ENCODE measurements at places on chromosomes 12 and 14. TPM values are rescaled to one million over a fixed set of nuclear protein-coding genes. Genes with fewer than 3 reads are reported as not detected.

BDKRB2 gene
- total RNA-seq: 0.13 TPM

POTEM gene
- not detected for total RNA-seq

BCL7A gene
- 12.7 TPM for total RNA-seq

IRAK3 gene
- 2.2 TPM for total RNA-seq

GRCh38 chr12:103640410-103640809 lies 53.3 kb downstream of the STAB2 start:
- DNase-seq: no peak

DNA sequence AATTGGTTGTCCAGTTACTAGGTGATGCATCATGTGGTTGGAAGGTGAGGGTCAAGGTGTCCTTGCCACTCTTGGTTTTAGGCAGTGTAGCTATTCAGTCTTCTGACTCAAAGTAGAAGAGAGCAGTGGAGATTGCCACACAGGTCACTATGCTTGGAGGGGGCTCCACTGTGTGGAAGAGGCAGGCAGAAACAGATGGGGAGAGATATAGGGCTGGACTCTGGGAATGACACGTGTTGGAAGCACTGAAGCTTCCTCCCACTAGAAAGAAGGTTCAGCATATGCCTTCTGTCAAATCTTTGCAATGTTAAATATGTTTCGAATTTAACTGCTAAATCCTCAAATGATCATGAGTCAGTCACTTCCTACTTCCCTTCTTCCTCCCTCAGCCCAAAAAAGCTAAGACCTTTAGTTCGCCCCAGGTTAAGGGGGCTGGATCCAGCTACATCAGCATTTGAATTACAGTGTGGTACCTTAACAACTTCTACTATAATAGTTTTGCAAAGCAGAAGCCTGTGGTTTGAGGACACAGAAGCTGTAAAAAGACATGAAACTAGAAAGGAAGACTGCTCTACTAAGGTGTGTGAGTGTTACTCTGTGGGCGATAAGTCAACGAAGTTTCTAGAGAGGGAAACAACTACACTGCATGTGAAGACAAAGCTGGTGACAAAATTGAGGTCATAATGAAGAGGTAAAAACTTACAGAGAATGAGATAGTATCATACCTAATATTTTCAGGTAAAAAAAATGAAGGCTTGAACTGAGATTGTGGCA lies 228.0 kb downstream of the NELL2 start:
- no peak for DNase-seq

DNA sequence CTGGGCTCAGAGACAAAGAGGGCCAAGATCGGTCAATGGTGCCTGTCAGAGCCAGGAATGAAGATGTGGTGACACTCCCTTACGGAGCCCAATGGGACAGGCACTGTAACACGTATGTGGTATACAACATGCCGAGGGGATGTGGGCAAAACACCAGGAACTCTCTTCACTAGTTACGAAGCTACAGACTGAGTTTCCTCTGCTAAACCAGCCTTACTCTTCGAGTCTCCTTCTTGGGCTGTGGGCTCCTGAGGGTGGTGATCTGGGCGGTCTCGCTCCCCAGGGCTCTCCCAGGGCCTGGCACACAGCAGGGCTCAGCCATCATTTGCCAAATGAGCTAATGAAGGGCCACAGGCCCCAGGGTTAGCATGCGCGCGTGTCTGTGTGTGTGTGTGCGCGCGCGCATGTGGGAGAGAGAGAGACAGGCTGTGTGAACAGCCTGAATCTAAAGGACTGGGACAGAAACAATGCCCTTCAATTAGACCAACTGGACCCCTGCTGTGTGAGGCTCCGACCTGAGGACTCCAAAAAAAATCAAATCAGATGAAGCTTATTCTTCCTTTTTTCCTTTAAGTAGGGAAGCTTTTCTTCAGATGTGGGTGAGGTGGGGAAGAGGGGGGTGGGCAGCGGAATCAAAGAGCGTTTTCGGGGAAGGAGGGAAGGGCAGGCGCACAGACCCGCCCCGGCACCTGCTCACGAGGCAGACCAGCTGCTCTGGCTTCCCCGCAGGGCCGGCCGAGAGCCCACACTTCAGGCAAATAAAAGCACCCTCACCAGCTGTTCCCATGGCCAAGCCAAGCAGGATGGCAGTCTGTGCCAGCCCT lies 42.5 kb downstream of the CCDC88C start:
- DNase-seq: no peak

DNA sequence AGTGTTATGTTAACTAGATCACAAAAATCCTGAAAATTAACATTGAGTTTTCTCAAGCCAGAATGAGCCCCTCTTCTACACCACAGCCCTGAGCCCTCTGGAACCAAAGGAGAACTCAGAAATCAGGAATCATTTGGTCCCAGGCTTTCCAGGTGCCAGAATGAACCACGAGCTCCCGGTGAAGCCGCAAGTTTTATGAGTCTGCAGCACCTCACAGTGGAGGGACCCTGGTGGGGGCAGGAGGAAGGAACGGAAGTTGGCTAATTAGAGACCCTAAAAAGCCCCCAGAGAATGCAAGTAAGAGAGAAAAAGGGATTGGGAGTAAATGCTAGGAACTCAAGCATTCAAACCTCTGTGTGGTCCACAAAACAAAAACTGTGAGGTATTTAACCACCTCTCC lies 52.9 kb upstream of the BCL2L14 start:
- DNase-seq: no peak

DNA sequence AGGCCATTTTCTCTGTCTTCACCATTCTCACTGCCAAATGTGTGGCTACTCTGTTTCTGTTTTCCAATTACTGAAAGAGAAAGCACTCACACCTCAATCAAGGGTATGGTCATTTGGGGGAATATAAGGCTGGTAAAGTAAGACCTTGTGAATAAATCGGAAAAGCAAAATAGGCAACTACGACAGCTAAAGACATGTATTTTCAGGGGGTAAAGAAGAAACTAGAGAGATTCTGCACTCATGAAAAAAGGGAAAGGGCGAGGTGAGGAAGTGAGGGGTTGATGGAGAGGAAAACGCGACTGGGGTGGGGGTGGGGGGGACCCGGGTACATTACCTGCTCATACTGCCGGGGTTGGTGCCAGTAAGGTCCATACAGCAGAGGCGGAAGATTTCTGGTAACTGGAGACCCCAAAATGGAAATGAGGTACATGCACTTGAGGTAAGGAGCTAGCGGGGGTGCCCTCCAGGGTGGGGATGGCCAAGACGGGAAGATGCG lies 19.3 kb downstream of the CHD8 start:
- no peak for DNase-seq

DNA sequence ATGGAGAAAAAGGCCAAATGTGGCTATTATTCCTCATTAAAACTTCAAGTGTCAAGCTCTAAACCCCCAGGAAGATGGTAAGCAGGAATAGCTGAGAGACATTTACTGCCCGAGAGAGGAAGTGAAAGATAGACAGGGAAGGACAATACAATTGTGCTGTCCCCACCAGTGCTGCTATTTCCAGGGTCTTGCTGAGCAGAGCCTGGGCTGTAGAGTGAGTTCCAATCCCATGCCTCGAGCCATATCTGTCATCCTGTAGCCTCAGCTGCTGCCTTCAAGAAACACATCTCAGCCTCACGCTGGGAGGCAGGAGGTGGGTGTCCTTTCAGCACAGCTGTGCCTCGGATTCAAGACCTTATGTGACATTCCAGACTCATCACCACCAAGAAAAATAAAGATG lies 114.0 kb downstream of the RPAP3 start:
- no peak for DNase-seq

DNA sequence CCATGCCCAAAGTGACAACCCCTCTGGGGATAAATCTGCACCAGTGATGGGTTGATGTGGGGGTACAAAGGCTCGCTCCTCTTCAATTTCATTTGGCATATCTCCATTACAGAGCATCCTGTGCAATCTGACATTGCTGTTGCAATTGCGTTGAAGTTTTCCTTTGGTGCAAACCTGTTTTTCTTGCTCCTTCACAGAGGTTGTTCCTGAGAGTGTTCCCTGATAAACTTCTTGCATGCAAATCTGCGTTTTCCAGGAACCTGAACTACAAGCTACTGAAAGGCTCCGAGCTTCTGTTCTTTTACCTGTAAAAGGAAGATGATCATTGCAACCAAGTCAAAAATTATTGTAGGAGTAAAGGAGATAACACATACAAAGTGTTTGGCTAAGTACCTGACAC lies 26.1 kb downstream of the SERPINA11 start:
- DNase-seq: no peak

GRCh38 chr14:64671591-64671990 lies 32.6 kb upstream of the PLEKHG3 start:
- no peak for DNase-seq

DNA sequence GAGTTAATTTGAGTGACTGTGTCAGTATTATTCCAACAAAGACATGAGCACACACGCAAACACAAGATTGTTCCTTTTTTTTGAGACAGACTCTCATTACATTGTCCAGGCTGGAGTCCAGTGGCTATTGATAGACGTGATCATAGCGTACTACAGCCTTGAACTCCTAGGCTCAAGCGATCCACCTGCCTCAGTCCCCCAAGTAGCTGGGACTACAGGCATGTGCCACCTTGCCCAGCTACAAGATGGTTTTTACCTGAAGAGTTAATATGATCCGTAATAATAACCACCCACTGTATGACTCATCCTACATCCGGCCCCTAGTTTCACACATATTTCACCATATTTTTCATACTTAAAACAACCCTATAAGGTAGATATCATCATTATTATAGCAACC lies 26.8 kb downstream of the BCAT1 start:
- no peak for DNase-seq

DNA sequence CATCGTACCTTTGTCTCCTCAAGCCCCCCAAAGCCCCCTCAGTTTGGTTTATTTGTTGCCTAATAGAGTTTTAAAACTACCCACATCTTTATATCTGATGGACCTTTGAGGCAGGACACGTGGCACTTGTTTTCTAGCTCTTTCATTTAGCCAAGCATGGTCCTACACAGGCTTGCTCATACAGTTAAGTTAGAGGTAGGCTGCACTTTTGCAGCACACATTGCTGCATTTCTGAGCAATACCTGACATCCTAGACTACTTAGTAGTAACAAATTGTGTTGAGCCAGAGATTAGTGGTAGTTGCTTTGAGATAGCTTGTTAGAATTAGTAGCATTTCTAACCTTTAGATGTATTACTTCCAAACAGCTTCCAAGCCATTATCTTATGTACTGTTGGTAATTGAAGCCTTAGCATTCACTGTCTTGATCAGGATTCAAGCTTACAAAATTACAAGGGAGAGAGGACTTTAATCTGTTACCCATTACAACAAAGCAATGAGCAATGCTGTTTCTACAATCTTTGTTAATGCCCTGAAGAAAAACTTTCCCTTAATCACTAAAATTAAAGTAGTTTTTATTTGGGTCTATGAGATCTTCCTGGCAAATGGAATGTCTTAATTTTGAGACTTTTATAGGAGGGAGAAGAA lies 96.6 kb downstream of the WNK1 start:
- DNase-seq: no peak

DNA sequence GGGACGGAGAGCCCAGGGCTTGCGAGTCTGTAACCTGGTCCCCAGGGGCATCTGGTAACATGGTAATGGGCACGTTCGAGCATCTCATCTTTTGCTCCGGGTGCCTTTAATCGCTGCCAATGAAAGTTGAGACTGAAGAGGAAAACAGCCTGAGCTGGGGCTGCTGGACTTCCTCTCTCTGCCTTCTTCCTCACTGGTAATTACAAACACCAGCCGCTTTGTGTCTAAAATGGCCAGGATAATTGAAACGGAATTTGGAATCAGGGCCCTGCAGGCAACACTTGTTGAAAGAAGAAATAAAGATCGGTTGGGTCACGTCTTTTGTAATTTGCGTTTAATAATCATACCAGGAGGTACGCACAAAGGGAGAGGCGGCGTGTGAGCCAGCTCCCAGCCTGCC lies 51.5 kb upstream of the GPATCH2L start:
- DNase-seq: no peak

DNA sequence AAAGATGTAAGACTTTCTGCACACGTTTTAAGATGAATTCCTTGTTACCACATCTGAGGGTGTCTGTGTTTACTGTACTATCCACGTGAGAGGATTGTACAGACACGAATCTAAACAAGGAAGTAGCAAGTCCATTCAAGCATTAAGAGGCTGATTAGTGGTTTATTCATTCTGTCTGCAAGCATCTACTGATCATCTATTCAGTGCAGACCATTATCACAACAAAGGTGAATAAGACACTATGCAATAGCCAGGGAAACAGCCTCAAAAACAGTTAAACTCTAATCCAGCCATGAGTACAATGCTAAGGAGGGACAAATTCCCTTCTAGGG lies 111.6 kb upstream of the PZP start:
- DNase-seq: no peak

DNA sequence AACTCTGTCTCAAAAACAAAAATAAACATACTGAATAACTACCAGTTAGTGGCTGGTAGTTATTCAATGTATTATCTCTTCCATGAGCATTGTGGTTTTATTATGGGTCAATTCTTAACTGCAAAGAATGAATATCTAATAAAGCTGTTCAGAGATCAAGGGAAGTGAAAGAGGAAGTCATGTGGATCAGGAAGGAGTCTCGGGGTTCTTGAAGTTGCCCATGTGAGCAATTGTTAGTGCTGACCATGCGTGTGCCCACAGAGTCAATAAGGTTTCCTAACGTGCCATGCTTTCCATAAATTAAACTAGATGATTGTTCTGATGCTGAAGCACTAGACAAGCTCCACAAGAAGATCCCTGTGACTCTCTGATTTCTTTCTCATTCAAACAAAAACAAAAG lies 136.5 kb upstream of the CPSF6 start:
- DNase-seq: no peak
